ENCODE measurements at places on chromosomes 12 and 14.

GRCh38 chr12:51823875-51824565, 24.5 kb downstream of the FIGNL2 start:
- DNase-seq, result no peak

DNA sequence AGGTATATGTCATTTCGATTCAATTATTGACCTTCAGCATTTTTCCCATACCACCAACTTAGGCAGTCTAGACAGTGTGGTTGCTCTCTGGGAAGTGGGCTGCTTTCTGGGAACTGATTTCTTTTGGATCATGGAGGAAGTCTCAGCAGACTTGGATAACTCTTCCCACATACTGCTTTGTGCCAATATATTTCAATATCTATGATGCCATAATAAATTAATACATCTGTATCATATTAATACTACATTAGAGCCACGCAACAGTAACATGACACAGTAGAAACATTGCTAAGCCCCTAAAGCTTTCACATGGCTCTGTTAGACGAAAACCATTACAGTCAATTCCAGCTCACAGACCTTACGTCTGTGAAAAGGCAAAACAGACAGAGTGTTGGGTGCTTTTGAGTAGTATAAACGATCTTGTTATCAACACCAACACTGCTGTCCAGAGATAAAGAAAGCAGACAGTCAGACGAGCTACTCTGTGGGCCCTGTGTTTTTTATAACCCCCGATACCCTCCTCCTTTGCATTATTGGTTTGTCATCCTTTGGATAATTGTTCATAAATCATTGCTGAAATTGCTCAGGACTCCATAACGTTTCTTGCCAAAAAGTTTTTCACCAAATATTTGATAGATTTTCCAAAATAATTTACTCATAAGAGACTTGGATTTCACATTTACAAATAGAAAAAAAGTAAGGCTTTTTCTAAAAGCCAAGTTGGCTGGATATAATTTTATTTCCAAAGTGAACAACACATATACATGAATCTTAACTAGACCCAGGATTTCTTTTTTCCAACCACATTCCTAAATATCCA, 439.7 kb downstream of the ADAMTS20 start:
- no peak for DNase-seq

- no peak for DNase-seq
Measured at GRCh38 chr12:61998791-61999190, 261.4 kb upstream of the USP15 start.

- DNase-seq, result no peak
Measured at GRCh38 chr12:52612431-52613383, 5.7 kb downstream of the KRT73 start.

GRCh38 chr14:76500011-76500410, 124.1 kb downstream of the ESRRB start:
- no peak for DNase-seq

DNA sequence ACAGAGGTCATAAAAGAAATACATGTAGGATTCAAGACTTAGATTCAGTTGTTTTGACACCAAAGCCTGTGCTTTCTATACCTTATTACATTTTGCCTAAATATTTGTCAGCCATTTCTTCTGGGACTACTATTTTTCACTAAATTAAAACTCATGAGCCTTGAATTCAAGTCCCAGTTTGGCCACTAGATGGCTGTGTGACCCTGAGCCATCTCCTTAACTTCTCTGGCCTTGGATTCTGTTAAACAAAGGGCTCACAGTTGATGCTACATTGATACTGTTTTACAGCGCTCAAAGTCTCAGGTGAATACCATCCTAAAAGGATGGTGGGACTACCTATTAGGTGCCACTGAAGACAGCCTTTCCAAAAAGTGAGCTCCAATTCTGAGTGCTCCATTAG, 39.6 kb upstream of the CCDC198 start:
- no peak for DNase-seq

- DNase-seq, result no peak
Measured at GRCh38 chr12:101891462-101891971, 14.1 kb downstream of the DRAM1 start.

- no peak for DNase-seq
Measured at GRCh38 chr12:96472384-96472783, 17.0 kb upstream of the CFAP54 start.

DNA sequence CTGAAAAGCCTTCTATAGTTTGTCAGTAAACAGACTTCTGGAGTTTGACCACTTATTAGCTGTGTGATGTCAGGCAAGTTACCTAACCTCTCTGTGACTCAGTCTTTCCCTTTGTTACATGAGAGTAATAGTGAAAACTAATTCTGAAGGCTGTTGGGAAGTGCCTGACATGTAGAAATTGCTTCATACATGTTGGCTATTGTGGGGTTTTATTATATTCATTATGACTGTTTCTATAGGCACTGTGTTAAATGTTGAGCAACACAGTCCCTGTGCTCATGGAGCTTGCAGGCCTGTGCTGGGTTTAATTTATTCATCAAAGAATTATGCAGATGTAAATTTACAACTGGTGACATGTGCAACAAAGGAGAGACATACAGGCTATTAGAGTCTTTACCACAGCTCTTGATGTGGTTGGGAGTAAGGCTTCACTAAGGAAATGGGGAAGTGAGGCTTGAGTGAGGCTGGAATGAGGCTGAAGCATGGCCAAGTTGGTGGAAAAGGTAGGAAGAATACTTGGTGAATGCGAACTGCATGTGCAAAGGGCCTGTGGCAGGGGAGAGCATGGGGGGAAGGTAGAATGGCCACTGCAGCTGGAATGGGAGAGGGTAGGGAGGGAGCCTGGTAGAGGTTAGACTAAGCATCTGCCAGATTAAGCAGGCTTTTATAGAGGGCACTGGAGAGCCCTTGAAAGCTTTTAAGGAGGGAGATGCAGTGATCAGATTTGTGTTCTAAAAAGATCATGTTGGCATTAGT, 236.4 kb upstream of the CRY1 start:
- DNase-seq, result no peak

DNA sequence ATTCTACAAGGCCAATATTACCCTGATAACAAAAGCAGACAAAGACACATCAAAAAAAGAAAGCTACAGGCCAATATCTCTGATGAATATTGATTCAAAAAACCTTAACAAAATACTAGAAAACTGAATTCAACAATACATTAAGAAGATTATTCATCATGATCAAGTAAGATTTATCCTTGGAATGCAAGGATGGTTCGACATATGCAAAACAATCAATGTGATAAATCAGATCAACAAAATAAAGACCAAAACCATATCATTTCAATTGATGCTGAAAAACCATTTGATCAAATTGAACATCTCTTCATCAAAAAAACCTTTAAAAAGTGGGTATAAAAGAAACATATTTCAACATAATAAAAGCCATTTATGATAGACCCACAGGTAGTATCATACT, 117.3 kb downstream of the CPNE8 start:
- DNase-seq, result no peak

- no peak for DNase-seq
Measured at GRCh38 chr14:28493516-28493915, 273.1 kb upstream of the FOXG1 start.

- no peak for DNase-seq
Measured at GRCh38 chr14:55450987-55451386, 10.6 kb upstream of the TBPL2 start.

DNA sequence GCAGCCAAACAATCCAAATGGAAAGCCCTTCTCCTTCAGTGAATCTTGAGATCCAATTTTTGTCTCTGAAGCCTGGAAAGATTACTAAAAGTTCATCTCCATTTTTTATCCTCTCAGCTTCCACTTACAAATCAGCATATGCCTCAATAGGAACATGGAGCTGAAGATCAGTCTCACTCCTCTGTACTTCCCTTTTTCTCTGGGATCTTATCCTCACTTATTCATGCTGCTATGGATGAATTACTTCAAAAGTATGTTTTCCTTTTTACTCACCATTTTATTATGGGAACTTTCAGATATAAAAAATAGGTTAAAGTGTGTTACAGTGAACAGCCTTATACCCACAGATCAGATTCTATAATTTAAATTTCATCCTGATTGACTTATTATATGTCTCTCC, 14.4 kb upstream of the NTF3 start:
- no peak for DNase-seq

- DNase-seq, result no peak
Measured at GRCh38 chr14:100401031-100401692, 78.0 kb downstream of the SLC25A47 start.

DNA sequence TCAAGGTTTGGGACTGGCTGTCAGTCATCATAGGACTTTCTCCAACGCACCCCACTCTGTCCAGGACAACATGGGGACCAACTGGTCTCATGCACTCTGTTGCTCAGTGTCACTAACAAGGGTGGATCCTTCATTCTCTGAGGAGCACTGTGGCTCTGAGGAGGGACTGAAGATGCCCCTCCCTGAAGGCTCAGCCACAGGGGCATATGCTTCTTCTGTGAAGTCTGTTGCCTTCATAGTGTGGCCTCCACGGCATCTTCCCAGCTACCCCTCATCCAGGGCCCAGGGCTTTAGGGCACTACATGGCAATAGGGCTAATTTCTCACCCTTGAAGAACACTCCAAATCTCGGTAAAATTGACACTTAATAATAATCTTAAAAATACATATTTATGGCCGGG, 14.3 kb upstream of the IFI27L2 start:
- DNase-seq, result no peak

DNA sequence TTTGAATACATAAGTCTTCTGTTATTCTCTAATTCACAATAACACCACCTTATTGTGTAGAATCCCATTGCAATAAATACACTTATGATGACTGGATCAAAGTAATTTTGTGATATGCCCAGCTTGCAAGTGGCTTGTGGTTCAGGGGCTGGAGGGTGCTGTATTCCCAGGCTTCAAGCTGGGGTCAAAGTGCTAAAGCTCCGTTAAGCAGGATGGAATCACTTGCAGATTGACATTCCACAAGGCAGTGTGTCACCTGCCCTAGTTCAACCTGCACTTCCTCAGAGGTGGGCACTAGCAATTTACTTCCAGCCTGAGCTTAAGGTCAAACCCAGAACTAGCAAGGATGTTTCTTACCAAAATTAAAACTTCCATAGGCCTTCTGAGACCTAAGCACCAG, 166.6 kb downstream of the SSPN start:
- DNase-seq, result no peak

DNA sequence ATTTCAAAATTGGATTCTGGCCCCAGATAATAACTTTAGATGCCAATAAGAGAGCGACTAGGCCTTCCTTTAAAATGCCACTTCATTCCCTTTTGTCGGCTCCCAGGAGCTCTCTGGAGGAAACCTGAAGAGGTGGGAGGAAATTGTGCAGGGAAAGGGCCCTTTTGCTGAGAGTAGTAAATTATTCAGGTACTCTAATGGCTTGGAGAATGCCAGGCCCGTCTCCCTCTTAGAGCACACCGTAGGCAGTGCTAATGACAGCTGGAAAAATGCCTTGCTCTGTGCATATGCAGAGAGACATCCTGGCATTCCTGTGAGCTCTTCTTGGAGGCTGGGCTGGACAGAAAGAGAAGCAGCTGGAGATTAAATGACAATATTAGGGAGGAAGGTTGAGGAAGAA, 115.0 kb upstream of the RPH3A start:
- no peak for DNase-seq

- no peak for DNase-seq
Measured at GRCh38 chr12:7864601-7865150, 8.0 kb downstream of the SLC2A14 start.

GRCh38 chr12:18123707-18124106, 33.7 kb upstream of the RERGL start:
- DNase-seq, result no peak

All from stimulated activated CD4-positive, alpha-beta T cell treated with anti-CD3 and anti-CD28 coated beads, TNF-alpha, amount 100 ng/mL, for 4 hours (primary cell).